ENCODE measurements at places on chromosomes 7 and 10.

- no peak overlapping the region for H3K4me3 ChIP-seq
- no peak for DNase-seq
- H3K27ac ChIP-seq = peak overlapping the region; percentile 99
- no peaks in the 10 kb centered on the region for H3K27me3 ChIP-seq
These were observed 107.6 kb downstream of the KCNMA1 start for GRCh38 chr10:77530011-77530410.

GRCh38 chr7:96786998-96787395, 77.4 kb upstream of the SEM1 start:
- H3K27ac ChIP-seq = no peak overlapping the region
- H3K4me3 ChIP-seq = no peak overlapping the region
- no peaks in the 10 kb centered on the region for H3K36me3 ChIP-seq
- peaks cover 7% of the 10 kb centered on the region for H3K4me1 ChIP-seq

DNA sequence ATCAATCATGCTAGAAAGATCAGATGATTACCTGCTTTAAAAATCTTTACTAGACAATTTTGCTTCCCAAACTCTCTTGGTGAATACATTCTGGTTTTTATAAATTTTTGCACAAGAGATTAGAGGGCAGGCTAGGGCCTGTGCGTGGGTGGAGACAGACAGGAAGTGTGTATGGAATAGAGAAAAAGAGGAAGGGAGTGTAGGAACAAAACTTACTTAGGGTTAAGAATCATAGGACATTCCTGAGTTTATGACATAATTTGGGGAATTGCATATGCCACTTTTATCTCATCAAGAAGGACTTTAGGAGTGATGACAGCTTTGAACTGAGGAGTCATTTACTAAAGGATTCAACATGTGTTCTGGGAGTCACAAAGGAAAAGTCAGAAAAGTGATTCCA, 31.3 kb downstream of the LAMB1 start:
- H3K27ac ChIP-seq = peak overlapping the region; percentile 75
- H3K4me1 ChIP-seq = peaks cover 30% of the 10 kb centered on the region
- no peaks in the 10 kb centered on the region for H3K27me3 ChIP-seq
- H3K36me3 ChIP-seq = peaks cover 59% of the 10 kb centered on the region
- H3K4me3 ChIP-seq = no peak overlapping the region

DNA sequence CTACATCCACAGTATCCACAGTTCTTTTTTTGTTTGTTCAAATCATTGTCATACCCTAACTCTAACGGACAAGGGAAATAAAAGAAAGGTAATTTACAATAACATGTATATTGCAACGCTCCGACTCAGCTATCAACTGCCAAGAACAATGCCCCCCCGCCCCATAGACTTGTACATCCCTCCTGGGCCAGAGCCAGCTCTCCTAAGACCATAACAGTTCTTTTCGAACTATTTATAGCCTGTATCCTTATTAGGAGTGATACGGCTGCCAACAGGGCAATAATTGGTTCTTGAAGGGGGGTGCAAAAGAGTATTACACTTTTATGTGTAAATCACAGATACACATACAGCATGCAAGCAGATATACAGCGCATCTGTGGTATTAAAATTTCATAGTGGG, 495.7 kb downstream of the GALNT17 start:
- H3K4me3 ChIP-seq = no peak overlapping the region
- no peak overlapping the region for H3K27ac ChIP-seq
- no peaks in the 10 kb centered on the region for H3K36me3 ChIP-seq
- no peaks in the 10 kb centered on the region for H3K27me3 ChIP-seq
- no peak for DNase-seq

DNA sequence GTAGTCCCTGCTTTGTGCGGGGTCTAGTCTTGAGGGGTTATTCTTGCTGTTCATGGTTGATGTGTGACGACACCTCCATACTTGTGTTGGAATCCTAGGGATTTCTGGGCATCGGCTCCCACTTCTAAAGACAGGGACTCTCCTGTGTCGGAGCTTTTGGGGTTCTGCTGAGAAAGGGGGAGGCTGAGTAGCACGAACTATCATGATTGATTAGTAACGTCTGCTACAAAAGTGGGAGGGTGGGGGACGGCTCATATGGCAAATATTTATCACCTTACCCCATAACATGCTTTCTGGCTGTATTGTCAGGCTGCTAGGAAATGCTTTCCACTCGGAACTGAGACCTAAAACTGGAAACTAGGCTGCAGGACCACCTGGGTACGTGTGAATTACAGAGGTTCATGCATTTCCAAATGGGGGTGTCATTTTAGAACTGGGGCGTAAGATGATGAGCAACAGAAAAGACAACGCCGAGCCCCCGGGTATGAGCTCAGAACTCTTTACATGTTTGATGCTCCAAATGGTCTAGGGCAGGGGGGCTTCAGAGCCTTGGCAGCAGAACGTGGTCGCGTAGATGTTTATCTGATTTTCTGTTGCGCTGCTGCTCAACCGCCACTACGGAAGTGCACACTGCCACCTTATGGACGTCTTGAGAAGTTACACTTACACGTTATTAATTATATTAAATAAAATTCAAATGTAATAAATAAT, 15.1 kb upstream of the NME8 start:
- H3K27me3 ChIP-seq = peaks cover 2% of the 10 kb centered on the region
- no peak for DNase-seq
- no peaks in the 10 kb centered on the region for H3K36me3 ChIP-seq

DNA sequence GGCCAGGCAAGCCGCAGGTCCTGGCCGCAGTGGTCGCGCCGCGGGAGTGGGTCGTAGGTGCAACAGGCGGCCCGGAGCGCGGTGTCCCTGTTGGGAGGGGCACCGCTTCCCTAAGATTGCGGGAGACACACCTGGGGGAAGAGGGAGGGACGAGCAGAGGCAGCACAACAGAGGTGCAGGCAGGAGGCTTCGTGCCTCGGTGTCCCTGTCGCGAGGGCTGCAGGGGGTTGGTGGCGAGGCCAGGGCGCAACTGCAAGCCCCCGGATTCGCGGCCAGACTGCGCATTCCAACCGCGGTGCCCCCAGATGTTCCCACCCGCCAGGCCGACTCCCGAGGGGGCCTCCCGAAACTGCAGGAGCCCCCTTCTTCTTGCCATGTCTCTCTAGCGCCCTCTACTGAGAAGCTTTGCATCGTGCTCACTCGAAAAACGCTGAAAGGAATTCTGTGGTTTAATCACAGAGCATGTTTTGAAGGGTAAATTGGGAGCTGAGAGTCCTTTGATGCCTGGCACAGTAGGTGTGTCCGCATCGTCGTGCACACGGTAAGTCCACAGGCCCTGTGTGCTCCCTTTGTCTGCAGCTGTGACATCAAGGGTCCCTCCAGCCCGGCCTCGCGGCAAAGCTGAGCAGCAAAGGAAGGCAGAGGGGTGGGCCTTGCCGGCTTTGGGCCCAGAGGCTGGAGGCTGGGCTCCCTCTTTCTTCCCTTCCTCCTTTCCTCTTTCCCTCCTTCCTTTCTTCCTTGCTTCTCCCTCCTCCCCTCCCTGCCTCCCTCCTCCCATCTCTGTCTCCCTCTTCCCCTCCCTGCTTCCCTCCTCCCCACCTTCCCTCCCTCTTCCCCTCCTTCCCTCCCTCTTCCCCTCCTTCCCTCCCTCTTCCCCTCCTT, 6.2 kb upstream of the MBL2 start:
- no peaks in the 10 kb centered on the region for H3K4me1 ChIP-seq
- H3K27me3 ChIP-seq = no peaks in the 10 kb centered on the region
- no peaks in the 10 kb centered on the region for H3K36me3 ChIP-seq
- H3K4me3 ChIP-seq = no peak overlapping the region
- DNase-seq = peak; percentile 81

GRCh38 chr7:33452805-33453502, 323.6 kb downstream of the BBS9 start:
- H3K4me1 ChIP-seq = peaks cover 7% of the 10 kb centered on the region
- no peaks in the 10 kb centered on the region for H3K27me3 ChIP-seq

- DNase-seq = no peak
- no peak overlapping the region for H3K4me3 ChIP-seq
- peaks cover 4% of the 10 kb centered on the region for H3K4me1 ChIP-seq
- H3K27ac ChIP-seq = no peak overlapping the region
- H3K36me3 ChIP-seq = no peaks in the 10 kb centered on the region
- peaks cover 42% of the 10 kb centered on the region for H3K27me3 ChIP-seq
These were observed 49.1 kb downstream of the AOC1 start for GRCh38 chr7:150901160-150902035.

GRCh38 chr7:39353615-39354376, 212.4 kb upstream of the YAE1 start:
- peaks cover 35% of the 10 kb centered on the region for H3K4me1 ChIP-seq
- peak overlapping the region; percentile 87 for H3K27ac ChIP-seq
- H3K27me3 ChIP-seq = peaks cover 3% of the 10 kb centered on the region
- DNase-seq = no peak

DNA sequence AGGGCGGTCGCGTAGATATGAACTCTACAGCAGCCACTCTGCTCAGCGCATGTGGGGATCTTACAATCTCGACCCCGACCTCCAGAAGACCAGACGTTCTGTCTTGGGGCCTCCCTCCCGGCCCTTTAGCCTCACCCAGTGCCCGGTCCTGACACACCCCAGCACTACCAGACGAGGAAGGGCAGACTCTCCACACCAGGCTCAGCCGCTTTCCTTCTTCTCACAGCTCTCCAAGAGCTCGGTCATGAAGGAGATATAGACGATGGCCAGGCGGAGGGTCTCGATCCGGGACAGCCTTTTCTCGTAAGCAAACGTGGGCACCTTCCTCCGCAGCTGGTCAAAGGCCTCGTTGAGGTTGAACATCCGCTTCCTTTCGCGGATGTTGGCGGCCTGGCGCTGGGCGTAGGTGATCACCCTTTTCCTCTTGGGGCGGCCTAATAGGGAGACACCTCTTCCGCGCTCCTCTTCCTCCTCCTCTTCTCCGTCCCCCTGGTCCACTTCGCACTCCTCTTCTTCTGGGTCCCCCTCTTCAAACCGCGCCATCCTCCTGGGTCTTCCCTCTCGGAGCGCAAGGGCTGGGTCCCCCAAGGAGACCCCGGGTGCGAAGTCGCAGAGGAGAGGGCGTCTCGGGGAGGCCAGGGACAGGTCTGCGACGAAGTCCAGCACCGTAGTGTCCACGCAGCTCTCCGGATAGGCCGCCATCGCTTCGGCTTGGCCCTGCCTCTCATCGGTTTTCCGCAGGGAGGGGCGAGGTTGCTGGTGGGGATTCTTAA, at the start of gene FERD3L:
FERD3L (minus strand) TSS at position 761 of the 773 bp plus-strand sequence; CDS start at position 702, 59 bp downstream.
- H3K4me1 ChIP-seq = peaks cover 20% of the 10 kb centered on the region
- peak within 1 kb of the TSS; percentile 71 for H3K4me3 ChIP-seq
- DNase-seq = no peak
- H3K27me3 ChIP-seq = peaks cover 57% of the 10 kb centered on the region
- H3K27ac ChIP-seq = no peak within 1 kb of the TSS

GRCh38 chr7:1466524-1467271, 7.4 kb upstream of the MICALL2 start:
- peaks cover 26% of the 10 kb centered on the region for H3K4me1 ChIP-seq
- DNase-seq = peak; percentile 91
- peak overlapping the region; percentile 71 for H3K27ac ChIP-seq
- peaks cover 1% of the 10 kb centered on the region for H3K36me3 ChIP-seq

GRCh38 chr10:59633063-59633462, 76.6 kb downstream of the SLC16A9 start:
- H3K36me3 ChIP-seq = no peaks in the 10 kb centered on the region
- H3K27me3 ChIP-seq = peaks cover 62% of the 10 kb centered on the region
- H3K4me3 ChIP-seq = no peak overlapping the region
- no peak for DNase-seq
- H3K4me1 ChIP-seq = no peaks in the 10 kb centered on the region
- H3K27ac ChIP-seq = no peak overlapping the region

- DNase-seq = no peak
These were observed 76.6 kb downstream of the RBM33 start for GRCh38 chr7:155721056-155721455.

GRCh38 chr7:129949292-129950133, 3.2 kb downstream of the UBE2H start:
- H3K4me1 ChIP-seq = peaks cover 5% of the 10 kb centered on the region
- H3K36me3 ChIP-seq = peaks cover 11% of the 10 kb centered on the region
- DNase-seq = no peak
- H3K4me3 ChIP-seq = no peak overlapping the region

- H3K4me1 ChIP-seq = no peaks in the 10 kb centered on the region
- H3K4me3 ChIP-seq = no peak overlapping the region
- H3K27me3 ChIP-seq = no peaks in the 10 kb centered on the region
These were observed 10.7 kb downstream of the DPYSL4 start for GRCh38 chr10:132197271-132198067.

DNA sequence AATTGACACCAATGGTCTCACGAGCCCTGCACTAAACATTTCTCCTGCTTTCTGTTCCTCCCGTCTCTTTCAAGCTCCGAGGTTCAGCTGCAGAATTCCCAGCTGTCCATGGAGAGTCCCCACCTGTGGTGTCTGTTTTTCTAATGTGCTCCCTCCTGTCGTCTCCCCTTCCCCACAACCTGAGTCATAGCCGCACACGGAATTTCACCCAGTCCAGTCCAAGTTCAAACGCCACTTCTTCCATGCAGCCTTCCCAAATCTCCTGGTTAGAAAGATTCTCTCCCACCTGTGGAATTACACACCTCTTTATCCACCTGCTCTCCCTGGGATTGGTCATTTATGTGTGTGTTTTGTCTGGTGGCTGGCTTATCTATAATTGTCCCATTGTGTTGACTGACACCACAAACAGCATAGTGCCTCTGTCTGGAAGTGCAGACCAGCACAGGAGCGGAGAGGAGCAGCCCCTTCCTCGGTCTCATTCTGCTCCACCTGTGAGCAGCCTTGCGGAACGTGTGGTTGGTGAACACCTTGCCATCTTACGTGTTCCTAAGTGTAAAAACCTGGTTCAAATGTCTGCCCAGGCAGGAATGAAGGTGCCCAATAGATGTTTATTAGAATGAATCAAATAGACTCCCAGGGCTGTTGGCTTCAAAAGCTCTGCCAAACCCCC, 3.3 kb upstream of the DIP2C start:
- no peak overlapping the region for H3K27ac ChIP-seq
- H3K36me3 ChIP-seq = no peaks in the 10 kb centered on the region
- DNase-seq = no peak
- H3K4me3 ChIP-seq = no peak overlapping the region

DNA sequence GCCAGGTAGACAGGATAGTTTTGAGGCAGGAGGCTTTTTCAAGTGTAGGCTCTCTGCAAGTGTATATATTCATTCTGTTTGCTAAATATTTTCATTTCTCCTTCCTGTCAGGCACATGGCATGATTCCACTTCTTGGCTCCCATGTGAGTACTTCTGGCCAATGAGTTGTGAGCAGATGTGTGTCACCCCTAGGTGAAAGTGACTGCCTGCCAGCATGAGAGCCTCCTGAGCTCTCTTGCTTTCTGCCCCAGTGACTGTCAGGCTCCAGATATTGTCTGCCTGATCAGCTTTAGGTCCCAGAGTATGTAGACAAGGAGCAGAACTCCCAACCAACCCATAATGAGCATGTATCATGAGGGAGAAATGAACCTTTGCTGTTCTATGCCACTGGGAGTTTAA, 257.6 kb upstream of the NPY start:
- peaks cover 15% of the 10 kb centered on the region for H3K4me1 ChIP-seq
- no peak overlapping the region for H3K4me3 ChIP-seq
- H3K36me3 ChIP-seq = no peaks in the 10 kb centered on the region
- no peaks in the 10 kb centered on the region for H3K27me3 ChIP-seq

- peak overlapping the region; percentile 99 for H3K27ac ChIP-seq
- peak overlapping the region; percentile 8 for H3K4me3 ChIP-seq
- DNase-seq = peak; percentile 98
- H3K27me3 ChIP-seq = no peaks in the 10 kb centered on the region
- H3K4me1 ChIP-seq = peaks cover 27% of the 10 kb centered on the region
- H3K36me3 ChIP-seq = no peaks in the 10 kb centered on the region
These were observed 9.4 kb upstream of the PSAP start for GRCh38 chr10:71860243-71861029.

- DNase-seq = no peak
- H3K4me1 ChIP-seq = peaks cover 5% of the 10 kb centered on the region
- H3K36me3 ChIP-seq = no peaks in the 10 kb centered on the region
- H3K27ac ChIP-seq = no peak overlapping the region
These were observed 6.6 kb upstream of the REPIN1 start for GRCh38 chr7:150361807-150362621.

GRCh38 chr10:99536338-99537085, 3.8 kb downstream of the NKX2-3 start:
- H3K36me3 ChIP-seq = peaks cover 2% of the 10 kb centered on the region
- no peak overlapping the region for H3K27ac ChIP-seq
- H3K4me1 ChIP-seq = peaks cover 35% of the 10 kb centered on the region
- no peak for DNase-seq
- peaks cover 86% of the 10 kb centered on the region for H3K27me3 ChIP-seq

Measured in osteocyte (in vitro differentiated cells).